ENCODE measurements at places on chromosomes 3 and 15. TPM values are rescaled to one million over a fixed set of nuclear protein-coding genes. Genes with fewer than 3 reads are reported as not detected.

Gene ARL14
- polyA plus RNA-seq, result not detected

Gene ZNF660
- polyA plus RNA-seq, result 0.80 TPM

Gene CPNE4
- 0.32 TPM for polyA plus RNA-seq

Gene SSUH2
- 2.0 TPM for polyA plus RNA-seq

DNA sequence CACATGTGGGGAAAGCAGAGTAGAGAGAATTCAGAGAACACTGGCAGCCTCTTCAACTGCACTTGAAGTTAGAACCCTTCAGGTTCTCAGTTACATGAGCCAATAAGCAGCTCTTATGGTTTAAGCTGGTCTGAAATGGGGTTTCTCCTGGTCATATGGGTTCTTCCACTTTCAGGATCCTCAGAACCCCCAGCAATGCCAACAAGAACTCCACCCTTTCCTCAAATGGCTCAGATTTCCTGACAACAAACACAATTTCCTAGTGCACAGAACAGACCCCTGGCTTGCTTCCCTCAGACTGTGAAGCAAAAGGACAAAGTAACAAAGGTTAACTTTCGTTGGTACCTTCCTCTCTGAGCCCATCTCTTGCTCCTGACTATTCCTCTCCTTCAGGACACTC, 23.9 kb upstream of the FRMD4B start:
- DNase-seq, result no peak

- peak; percentile 84 for DNase-seq
Measured at GRCh38 chr15:74889390-74889882, 406 bp upstream of the MPI start.

DNA sequence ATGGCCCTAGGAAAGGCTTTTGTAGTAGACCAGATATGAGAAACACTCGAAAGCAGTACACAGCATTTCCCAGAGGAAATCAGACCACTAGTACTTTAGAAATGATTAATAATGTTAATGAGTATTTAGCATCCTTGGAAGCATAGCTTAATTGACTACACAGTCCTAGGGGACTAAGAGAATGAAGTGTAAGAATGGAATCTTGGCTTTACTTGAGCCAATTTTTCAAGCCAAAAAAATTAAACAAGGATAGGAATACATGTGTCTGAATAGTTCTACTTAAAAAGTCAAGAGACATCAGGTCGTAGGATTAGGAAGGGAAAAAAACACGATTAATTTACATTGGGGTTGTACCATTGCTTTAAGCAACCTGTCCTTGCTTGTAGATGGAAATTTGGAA, 38.2 kb downstream of the DPPA2 start:
- DNase-seq, result no peak

- no peak for DNase-seq
Measured at GRCh38 chr3:68239542-68239941, 585.1 kb upstream of the SUCLG2 start.

- DNase-seq, result no peak
Measured at GRCh38 chr3:180624714-180625113, 22.8 kb downstream of the TTC14 start.

- DNase-seq, result no peak
Measured at GRCh38 chr15:90051874-90052273, 50.4 kb downstream of the IDH2 start.

All from spleen (tissue), 13 donors.